Activated CD4-positive, alpha-beta T cell treated with anti-CD3 and anti-CD28 coated beads, Interleukin-2, amount 10 ng/mL, durations not matched to agents 24 days and 14 days (primary cell): ENCODE measurements at places on chromosomes 13 and 19.

GRCh38 chr19:5806133-5806489, 1.2 kb downstream of the NRTN start:
- DNase-seq = no peak

DNA sequence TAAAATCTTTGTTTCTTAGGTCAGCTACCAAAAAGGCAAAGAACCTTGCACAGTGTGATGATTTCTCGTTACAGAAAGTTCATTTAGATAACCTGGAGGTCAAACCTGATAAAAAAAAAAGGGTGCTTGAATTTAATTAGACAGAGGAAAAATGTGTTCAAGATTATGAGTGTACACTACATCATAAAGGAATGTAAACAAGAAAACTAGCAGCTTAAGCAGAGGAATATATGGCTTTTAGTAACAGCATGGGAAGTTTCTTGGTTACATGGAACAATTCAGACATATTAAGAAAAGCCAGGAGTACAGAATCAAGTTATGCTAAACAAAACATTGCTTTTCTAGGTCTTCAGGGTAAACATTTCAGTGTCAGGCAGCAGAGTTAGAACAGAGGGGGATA, 32.9 kb downstream of the ING1 start:
- no peak for DNase-seq

GRCh38 chr13:101327871-101328270, 88.4 kb downstream of the NALCN start:
- DNase-seq = no peak

GRCh38 chr19:58558623-58559274, 338 bp upstream of the UBE2M start:
- peak; percentile 100 for DNase-seq

DNA sequence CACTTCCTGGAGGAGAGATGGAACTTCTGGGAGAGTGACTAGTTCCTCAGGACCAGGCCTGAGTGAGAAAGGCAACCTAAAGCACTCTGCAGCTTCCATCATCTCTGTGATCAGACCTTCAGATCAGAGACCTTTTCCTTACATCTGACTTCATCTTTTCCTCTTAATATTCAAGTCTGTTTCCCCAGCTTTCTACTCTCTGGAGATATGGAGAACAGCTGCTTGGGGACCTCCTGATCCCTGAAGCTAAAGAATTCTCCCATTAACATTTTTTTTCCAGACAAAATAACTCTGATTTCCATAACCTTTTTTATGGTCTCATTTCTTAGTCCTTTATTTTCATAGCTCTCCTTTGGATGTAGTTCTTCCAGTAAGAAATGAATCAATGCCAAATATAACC, 133.4 kb upstream of the FNDC3A start:
- DNase-seq = no peak

- DNase-seq = no peak
These were observed 66.2 kb upstream of the SOX21 start for GRCh38 chr13:94778585-94778984.

- DNase-seq = peak; percentile 79
These were observed 609 bp downstream of the EPS15L1 start for GRCh38 chr19:16470911-16471811.

GRCh38 chr19:3250675-3251074, 26.2 kb downstream of the CELF5 start:
- DNase-seq = peak; percentile 77

DNA sequence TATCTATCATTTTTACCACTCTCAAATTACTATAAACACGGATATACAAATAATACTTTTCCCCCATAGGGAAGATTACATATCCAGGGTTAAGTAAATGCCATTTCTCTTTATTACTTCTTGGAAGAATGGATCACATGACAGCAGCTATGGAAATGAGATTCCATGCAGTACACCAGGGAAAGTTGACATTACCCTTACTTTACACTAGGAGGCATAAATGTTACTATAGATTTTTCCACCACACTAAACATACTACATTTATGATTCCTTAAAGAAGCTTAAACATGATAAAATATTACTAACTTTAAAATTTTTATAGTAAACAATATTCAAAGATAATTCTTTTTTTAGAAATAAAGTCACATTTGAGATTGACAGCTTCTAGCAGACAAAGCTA, 611.4 kb downstream of the PCDH9 start:
- no peak for DNase-seq

- DNase-seq = no peak
These were observed 1526.9 kb downstream of the EFNB2 start for GRCh38 chr13:105008604-105009003.

GRCh38 chr13:41722684-41723535, 238.0 kb downstream of the VWA8 start:
- no peak for DNase-seq

GRCh38 chr19:35267353-35267817, 1.4 kb upstream of the USF2 start:
- peak; percentile 84 for DNase-seq

DNA sequence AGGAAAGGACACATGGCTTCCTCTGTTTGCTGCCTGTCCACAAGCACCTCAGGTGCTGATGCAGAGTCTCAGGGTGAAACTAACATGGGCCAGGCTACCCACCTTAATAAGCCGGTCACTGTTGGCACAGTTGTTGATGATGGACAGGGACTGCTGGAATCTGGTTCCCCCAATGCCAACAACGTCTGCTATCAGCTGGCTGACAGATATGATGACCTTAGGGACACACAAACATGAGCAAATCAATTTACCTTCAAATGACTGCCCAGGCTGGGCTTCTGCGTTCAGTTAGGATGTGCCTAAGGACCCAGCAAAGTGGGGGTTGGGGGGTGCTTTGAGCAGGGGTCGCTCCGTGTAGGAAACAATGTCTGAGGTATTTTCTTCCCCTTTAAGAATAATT, 77.1 kb upstream of the SLC15A1 start:
- no peak for DNase-seq

GRCh38 chr19:3298853-3299449, 67.4 kb upstream of the NFIC start:
- no peak for DNase-seq

DNA sequence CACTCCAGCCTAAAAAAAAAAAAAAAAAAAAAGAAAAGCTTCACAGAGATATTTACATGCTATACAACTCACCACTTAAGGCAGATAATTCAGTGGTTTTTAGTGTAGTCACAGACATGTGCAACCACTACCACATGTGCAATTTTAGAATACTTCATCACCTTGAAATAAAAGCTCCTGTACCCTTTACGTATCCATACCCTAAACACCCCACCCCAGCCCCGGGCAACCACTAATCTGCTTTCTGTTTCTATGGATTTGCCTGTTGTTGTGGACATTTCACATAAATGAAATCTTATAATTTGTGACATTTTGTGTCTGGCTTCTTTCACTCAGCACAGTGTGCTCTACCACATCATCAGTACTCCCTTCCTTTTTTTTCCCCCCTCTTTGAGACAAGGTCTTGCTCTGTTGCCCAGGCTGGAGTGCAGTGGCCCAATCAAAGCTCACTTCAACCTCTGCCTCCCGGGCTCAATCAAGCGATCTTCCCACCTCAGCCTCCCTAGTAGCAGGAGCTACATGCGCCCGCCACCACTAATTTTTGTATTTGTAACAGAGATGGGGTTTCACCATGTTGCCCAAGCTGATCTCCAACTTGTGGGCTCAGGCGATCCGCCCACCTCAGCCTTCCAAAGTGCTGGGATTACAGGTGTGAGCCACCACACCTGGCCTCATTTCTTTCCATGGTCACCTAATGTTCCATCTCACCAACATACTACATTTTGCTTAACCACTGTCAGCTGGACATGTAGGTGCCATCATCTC, 4.0 kb downstream of the DDX39A start:
- no peak for DNase-seq

- DNase-seq = no peak
These were observed 147.5 kb downstream of the DIAPH3 start for GRCh38 chr13:60016229-60016628.

DNA sequence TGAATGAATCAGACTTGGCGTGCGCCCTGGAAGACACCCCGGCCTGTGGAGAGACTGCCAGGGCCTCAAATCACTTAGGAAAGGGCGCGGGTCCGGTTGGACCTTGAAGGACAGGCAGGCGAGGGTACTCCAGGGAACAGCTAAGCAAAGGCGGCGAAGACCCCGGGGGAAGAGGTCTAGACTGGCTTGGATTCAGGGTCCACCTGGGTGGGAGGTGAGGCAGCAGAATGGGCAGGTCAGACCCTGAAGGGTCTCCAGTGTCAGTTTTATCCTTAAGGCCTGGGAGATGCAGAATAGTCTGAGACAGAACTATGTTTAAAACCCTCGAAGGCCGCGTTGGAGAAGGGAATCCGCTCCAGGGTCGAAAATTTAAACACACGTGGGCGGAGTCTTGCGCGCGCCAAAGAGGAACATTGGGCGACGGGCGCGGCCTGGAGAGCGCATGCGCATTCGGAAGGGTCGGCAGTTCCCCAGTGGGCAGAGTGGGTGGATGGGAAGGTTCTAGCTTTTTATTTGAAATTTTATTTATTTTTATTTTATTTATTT, 567 bp upstream of the SMG9 start:
- peak; percentile 95 for DNase-seq

DNA sequence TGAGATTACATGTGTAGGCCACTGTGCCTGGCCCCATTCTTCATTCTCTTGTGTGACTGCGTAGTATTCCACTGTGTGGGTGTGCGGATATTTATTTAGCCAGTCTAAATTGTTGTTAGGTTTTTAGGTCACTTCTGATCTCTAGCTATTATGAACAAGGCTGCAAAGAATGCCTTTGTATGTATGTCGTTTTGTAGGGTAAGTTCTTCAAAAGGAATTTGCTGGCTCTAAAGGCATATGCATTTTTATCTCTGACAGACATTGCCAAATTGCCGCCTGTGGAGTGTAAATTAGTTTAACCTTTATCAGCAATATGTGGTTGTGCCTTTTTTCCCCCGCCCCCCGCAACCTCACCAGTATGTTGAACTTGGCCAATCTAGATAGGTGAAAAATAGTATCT, 30.3 kb upstream of the EHD2 start:
- DNase-seq = no peak

- peak; percentile 59 for DNase-seq
These were observed 17.7 kb upstream of the SLC35E1 start for GRCh38 chr19:16589917-16590316.

DNA sequence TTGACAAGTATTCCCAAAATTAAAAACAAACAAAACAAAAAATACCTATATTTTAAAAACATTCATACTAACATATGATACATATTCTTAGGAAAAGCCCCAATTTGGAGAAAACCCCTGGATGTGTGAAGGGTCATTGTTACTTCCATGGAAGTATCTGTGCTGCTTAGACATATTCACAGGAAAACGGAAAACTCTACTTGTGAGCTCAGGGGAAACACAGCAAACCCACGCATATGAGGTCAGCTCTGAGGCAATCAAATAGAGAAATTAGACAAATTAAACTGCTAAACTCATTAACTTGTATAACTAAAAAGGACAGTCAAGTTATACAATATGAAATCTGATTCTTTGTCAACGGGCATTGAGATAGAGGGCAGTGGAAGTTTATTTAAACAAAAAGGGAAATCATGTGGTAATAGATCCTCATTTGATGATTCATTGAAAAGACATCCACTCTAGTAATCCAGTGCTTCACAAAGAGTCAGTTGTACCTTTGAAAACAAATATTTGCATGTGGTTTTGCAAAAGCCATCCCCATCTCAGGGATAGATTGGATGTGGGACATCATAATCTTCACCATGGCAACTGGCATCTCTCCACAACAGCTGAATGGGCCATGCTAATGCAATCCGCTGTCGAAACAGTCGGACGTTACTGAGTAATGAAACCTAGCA, 423.4 kb downstream of the ITGBL1 start:
- no peak for DNase-seq

DNA sequence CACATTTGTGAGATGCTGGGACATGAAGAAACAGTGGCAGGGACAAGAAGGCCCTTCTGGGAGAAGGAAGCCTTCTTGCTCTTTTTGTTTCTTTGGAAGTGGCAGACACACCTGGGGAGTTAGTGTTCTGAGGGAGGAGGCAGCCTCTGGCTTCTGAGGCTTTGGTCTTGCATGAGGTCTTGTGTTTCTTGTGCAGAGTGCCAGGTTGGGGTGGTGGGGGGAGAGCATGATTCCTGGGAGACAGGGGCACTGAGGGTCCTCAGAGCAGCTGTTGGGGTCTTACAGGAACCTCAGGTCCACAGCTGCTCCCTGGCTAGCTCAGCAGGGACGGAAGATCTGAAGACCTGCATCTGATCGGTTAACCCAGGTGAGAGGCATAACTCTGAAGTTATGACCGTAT, 167.5 kb upstream of the ZNF536 start:
- peak; percentile 32 for DNase-seq

- DNase-seq = peak; percentile 72
These were observed 48.0 kb upstream of the ADGRE5 start for GRCh38 chr19:14333101-14333871.

DNA sequence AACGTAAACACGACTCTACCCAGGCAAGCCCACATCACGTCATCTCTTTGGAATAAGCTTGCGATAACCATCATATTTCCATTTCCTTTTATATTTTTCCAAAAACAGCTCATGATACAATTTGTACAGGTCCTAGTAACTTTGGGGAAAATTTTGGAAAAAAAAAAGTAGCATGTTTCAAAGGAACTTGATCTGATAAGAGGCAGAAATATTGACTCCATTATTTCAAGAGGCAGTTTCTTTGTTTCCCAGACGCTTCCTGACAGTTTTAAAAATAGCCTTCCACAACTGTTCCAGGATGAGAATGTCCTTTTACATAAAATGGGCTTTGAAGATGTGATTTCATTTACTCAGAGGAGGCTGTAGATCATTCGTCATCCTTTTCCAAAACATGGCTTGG, 23.1 kb downstream of the KLF2 start:
- no peak for DNase-seq

DNA sequence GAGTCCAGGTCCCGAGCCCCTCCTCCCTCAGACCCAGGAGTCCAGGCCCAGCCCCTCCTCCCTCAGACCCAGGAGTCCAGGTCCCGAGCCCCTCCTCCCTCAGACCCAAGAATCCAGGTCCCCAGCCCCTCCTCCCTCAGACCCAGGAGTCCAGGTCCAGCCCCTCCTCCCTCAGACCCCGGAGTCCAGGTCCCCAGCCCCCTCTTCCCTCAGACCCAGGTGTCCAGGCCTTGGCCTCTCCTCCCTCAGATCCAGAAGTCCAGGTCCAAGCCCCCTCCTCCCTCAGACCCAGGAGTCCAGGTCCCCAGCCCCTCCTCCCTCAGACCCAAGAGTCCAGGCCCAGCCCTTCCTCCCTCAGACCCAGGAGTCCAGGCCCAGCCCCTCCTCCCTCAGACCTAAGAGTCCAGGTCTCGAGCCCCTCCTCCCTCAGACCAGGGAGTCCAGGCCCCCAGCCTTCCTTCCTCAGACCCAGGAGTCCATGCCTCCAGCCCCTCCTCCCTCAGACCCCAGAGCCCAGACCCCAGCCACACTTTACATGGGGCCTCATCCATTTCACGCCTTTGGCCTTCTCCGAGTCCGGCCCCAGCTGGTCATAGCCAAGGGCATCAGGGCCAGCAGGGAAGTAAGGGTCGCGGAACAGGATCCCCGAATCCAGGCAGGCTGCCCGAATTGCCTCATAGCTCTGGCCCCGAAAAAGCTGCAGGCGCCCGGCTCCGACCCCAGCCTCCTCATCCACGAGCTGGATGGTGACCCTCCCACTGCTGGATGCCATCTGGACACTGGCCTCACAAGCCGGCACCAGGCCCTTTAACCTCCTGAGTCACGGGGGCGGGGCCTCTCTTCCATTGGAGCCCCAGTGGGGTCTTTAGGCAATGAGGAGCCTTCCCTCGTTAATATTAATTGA, 628 bp downstream of the CAPN12 start:
- no peak for DNase-seq

- peak; percentile 85 for DNase-seq
These were observed 892 bp downstream of the TRIR start for GRCh38 chr19:12733369-12734214.

- no peak for DNase-seq
These were observed 14.4 kb downstream of the UBXN6 start for GRCh38 chr19:4443188-4443587.

- DNase-seq = no peak
These were observed 151.2 kb downstream of the DIAPH3 start for GRCh38 chr13:60012488-60012887.
